ENCODE measurements at places on chromosomes 2 and 18.
A peak's percentile ranks its signal among the peaks of the same experiment; 100 is the strongest.

DNA sequence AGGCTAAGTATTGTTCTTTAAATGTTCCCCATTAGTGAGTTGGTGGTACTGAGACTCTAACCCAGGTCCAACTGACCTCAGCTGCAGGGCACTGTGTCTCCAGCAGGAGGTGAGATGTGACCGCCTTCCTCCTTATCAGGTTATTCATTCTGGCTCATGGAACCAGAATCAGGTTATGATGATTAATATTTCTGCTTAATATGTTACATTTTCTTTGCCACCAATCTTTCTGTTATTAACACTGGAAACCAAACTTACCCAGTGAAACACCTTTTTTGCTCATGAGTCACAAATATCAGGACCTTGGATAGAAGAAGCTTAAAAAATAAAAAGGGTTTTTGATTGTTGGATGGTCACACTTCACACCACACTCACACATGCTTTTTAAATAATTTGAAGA lies 85.4 kb downstream of the DPP4 start:
- no peak for DNase-seq

DNA sequence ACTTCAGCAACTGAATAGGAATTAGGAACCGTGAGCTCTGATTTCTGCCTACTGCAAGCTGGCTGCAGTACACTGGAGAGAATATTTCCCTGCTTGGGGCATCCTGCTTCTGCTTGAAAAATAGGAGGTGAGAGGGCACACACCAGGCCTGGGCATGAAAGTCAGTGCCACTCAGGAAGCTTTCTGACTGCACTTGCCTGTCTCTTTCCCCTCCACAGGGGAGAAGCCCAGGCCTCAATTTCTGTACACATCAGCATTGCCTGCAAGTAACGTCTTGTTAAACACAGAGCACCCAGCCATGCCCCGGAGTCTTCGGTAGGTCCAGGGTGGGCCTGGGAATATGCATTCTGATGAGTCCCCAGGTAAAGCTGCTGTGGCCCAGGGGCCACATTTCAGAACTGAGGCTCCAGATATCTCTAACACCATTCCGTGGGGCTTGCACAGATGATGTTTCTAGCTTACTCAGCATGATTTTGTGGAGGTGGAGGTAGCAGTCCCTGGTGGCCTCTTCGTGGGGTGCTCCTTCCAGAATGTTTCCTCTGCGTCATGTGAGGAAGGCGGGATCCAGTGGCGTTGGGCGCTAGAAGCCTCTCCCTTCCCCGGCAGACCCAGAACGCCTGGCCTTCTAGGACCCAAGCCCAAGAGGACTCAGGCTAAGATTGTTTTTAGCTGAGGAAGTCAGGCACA lies 114.1 kb downstream of the ZBTB7C start:
- no peak for DNase-seq

DNA sequence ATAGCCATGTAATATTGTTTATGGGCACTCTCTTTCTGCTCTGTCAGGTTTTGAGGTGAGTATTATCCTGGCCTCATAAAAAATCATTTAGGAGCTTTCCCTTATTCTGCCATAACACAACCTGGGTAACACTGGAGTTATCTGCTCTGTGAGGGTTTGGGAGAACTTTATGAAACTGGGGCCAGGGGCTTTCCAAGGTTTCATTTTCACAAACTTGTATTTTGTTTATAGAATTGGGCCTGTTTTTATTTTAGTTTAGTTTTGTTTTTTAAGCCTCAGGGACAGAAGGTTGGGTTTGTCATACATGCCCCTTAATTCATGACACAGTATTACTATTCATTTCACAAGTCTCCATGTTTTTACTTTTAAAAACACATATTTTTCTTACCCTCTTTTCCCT lies 83.5 kb downstream of the IRS1 start:
- DNase-seq, result no peak

DNA sequence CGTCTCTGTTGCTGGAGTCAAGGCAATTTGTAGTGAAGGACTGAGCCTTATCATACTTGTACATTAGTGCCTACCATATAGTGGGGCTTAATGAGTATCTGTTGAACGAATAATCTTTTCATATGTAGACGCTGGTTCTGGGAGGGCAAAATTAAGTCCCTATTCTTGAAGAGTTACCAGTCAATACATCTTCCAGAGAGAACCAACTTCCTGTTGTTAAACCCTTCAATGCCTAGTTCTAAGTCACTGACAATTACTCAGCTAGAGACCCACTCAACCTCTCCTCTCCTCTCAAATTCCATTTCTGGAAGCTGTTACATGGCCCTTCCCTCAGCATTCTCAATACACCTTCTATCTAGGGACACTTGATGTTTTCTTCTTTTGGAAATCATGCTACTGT lies 1.1 kb upstream of the MOB4 start:
- peak; percentile 85 for DNase-seq

DNA sequence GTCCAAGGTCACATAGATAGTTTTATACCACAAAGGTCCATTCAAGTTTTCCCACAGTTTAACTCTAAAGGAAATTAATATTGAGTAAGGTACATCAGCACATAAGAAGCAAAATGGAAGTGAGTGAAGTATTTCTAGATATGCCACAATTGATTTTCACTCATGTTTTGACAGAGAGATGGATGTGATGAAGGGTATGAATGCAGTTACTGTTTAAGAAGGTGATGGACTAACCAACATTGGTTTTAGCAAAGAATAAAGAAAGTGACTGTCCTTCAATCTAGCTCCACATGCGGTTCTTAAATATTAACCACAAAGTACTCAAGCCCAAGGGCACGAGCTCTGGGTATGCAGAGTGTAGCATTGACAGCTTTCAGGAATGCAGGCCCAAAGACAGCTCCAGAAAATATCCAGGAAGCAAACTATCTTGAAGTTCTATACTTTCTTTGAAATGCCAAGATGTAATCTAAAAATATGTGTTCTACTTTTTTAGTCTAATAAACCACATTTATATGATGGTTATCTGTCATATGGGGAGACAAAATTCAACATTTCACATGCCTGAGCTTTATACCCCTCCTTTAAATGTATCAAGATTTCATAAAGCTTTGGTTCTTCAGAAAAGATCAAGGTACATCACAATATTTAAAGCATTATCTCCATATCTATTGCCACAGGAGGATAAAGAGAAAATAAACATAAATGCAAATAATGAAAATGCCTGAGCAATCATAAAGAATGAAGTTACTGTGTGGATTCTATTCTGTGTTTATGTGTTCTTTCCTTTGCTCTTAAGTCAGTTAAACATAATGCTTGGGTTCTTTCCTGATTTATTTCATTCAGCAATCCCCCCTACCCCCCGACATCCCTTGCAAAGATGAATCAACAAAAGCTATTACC lies 6.7 kb upstream of the SCN1A start:
- DNase-seq, result no peak

GRCh38 chr18:46158499-46158898 lies 54.3 kb downstream of the HAUS1 start:
- DNase-seq, result no peak

GRCh38 chr18:51754566-51754965 lies 557.1 kb upstream of the MEX3C start:
- no peak for DNase-seq

GRCh38 chr2:57523304-57523703 lies 523.3 kb upstream of the VRK2 start:
- DNase-seq, result no peak

- DNase-seq, result no peak
Observed at GRCh38 chr2:202378001-202378400, 1.9 kb downstream of the BMPR2 start.

- no peak for DNase-seq
Observed at GRCh38 chr2:82803307-82803706, 1655.8 kb downstream of the SUCLG1 start.

DNA sequence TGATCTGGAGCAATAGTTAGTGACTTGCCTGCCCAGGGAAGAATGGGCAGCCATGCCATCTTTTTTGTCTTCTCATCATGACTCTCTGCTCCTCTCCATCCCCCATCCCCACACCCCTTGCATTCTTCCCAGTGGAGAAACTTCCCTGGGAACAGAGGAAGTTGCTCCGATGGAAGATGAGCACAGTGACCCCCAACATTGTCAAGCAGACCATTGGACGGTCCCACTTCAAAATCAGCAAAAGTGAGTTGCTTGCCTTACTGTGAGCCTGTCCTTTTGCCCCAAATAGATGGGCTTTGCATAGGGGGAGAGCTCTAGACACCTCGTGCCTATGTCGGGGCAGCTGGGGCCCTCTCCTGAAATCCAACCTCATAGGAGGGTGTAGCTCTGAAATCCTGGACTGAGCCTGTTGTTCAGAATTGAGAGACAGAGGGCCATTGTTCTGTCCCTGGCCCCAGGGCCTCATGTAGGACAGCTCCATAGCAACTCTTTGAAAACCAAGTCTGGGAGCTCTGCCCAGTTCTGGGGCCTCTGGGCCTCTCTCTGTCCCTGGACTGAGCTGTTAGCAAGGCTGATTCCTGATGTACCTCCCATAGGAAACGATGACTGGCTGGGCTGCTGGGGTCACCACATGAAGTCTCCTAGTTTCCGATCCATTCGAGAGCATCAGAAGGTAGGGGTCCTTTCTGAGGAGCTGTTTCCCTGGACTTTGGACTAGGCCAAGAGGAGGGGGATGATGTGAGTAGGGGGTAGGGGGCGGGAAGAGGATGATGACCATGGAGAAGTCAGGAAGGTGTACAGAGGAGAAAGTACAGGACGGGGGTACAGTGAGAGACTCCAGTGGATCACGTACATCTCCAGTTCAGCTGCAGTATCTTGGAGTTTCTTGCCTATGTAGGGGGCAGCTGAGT lies 35.2 kb downstream of the TTLL4 start:
- no peak for DNase-seq

DNA sequence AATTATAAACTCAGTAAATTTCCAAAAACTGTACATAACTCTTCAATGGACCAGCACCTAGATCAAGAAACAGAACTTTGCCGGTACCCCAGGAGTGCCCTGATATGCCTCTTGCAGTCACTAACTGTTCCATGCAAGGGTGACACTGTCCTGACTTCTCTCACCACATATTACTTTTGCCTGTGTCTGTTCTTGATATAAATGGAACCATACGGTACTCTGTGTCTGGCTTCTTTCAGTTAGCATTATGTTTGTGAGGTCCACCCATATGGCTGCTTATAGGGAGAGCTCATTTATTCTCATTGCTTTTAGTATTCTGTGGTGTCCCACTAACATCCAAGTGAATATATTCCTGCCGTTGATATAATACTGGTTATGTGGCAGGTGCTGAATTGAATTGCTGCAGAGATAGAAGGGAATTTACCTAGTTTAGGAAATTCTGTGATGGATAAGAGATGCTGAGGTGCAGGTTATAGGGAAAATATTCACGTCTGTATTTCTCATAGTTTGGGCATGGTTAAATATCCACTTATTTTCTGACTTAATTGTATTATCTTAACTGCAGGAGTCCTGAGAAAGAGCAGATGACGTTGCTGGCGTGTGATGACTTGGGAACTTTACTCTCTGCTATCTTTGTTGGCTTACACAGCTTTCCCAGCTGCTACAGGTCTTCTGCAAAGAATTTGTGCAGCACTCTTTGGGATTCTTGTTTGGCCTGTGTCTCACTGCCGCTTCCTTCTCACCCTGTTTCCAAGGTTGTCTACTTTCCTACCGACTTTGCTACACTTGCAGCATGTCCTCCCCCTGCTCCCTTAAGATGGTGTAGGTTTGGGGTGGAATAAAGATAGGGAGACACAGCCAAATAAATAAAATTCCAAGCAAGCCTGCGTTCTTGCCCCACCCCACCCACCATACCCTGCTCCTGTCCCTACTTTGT lies 107.9 kb downstream of the MAP4K4 start:
- peak; percentile 56 for DNase-seq

DNA sequence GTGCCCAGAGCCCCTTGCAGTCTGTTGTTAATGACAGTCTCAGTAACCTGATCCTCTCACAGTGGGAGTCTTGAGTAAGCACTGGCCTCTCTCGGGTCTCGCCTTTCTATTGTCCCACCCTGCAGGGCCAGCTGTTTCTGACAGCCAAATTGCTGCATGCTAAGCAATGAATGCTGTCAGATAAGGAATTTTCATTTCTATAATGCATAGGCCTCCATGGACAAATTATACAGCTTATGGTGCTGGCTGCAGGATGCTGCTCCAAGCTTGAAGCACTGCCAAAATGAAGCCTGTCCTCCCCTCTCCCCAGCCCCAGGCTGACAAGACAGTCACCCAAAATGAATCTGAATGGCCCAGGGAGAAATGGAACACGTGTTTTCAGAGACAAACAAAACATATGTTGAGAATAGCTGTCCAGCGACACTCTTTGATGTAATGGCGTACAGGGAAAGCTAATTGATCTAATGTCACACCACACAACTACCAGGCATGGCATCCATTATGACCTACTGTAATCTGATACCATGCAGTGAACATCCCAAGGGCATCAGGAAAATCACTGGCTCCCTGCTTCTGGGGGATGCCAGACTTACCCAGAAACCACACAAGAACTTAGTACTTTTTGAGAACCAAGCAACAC lies 36.8 kb downstream of the ACVR1 start:
- DNase-seq, result peak; percentile 89

- DNase-seq, result no peak
Observed at GRCh38 chr2:86821306-86821705, 30.6 kb upstream of the CD8A start.

GRCh38 chr2:142840436-142840835 lies 37.0 kb upstream of the KYNU start:
- no peak for DNase-seq

DNA sequence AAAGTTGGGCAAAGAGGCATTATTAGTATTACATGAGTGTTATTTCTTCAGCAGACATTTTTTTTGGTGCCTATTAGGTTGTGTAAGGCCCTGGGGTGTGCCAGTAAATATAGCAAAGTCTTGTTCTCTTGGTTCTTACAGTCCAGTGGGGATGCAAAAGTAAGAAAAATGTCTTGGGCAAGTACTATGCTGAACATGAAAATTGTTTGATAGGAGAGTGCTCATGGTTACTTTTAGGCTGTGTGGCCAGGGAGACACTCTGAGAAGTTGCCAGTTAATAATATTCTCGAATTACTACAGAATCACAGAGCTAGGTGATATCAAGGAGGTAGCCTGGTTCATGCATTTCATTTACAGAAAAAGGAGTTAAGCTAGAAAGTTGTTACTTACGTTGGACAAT lies 1.9 kb downstream of the AGFG1 start:
- DNase-seq, result no peak

DNA sequence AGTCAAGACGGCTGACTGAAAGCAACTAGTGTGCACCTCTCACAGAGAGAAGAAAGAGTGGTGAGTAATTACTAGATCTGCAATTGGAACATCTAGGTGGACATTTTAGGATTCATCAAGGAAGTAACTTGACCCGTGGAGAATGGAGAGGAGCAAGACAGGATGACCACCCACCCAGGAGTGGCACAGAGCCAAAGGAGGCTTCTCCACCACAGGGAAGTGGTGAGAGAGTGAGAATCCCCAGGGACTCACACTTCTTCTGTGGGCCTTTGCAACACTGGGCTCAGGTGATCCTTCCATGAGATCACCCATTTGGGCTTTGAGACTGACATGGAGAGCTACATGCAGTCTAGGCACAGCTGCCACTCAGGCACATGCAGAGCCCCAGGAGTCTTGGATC lies 132.8 kb upstream of the GALNT5 start:
- DNase-seq, result no peak

- DNase-seq, result no peak
Observed at GRCh38 chr18:35415511-35416073, 38.5 kb upstream of the ZNF396 start.

All from NCI-H524 (cell line).